CD4-positive, alpha-beta T cell treated with Interleukin-15 for 1 hour (primary cell): ENCODE measurements at places on chromosomes 7 and 10.

GRCh38 chr10:23630376-23630775, 191.5 kb downstream of the OTUD1 start:
- no peak for DNase-seq

DNA sequence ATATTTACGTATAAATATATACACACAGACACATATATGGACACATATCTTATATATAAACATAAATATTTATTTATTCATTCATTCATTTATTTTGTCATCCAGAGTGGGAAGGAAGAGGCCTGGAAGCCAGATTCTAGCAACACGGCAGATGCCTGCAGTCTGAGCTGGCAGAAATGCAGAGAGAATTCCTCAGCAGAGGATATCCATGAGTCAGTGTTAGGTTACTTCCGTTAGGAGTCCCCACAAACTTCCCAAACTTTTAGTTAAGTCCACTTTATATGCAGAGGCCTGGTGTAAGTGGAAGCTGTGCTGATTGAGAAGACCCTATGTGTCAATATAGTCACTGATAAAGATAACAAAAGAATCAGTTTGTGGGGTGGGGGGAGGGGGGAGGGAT, 89.6 kb downstream of the PPP1R17 start:
- DNase-seq = no peak

DNA sequence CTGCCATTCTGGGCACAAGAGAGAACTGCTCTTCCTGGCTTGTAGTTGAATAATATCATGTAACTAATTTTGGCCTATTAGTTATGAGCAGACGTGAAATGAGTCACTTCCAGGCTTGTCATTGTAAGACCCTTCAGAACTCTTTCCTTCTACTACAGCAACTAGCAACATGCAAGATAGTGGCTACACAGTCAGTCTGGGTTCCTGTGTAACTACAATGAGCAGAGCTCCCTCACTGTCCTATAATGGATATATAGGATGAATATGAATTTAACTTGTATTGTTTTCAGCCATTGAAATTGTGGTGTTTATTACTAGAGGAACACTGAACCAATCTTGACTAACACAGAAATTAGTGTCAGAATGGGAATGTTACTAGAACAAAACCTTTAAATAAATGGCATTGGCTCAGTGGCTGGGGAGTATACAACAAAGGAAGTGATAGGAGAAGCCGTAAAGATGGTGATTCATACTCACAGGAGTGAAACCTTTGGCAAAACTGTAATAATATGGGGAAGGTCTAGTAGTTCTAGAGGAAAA, 2.9 kb upstream of the MTPN start:
- no peak for DNase-seq

DNA sequence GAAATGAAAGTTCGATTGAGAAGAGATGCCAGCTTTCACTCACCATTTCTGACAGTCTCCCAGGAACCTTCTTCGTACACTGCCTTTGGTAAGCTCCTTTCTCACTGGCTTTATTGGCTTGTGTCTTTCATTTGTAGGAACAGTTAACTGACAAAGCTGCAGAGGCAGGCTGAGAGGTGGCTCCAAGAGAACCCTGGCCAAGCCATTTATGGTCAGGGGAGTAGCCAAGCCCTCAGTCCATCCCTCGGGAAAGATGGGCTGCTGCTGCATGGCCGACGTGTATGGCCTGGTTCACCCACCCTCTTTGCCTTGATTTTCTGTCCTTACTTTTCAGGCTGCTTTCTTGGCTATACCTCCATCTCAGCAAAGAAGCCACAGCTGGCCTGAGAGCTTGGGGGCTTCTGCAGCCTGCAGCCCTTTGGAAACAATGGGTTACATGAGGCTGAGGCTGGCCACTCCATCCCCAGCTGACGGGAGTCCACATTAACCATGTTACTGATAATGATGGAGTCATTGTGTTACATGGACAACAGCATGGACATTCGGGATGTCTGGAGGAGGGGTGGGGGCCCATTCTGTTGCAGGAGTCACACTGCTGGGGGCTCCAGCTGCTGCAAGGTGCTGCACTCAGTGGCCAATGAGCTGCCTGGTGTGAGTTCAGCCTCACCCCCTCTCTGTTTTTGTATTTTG, at the start of gene OPALIN:
Gene OPALIN, minus strand, starts transcription at position 152 of the 690 bp plus-strand sequence. Its CDS starts 106 bp downstream, at position 46.
- DNase-seq = no peak

GRCh38 chr7:153322991-153323390, 563.4 kb downstream of the ACTR3B start:
- no peak for DNase-seq

GRCh38 chr7:498678-499641, 20.7 kb downstream of the PDGFA start:
- DNase-seq = no peak

DNA sequence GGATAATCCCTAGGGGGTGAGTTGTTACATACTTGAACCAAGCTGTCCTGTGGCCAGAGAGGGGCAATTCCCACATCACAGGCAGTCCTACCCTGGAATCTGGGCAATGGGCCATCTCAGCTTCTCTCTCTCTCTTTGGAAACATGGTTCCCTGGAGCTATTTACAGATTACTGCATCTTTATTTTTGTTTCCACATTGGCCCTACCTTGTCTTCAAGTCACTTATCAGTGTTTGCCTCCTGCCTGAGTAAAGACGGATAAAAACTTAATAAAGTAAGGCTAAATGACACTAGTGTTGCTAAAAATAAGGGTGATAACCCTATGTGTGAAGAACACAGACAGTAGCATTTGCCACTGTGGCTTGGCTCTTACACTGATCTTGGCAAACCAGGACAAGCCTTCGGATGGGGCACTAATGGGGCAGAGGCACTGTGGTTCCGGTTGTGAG, 228.2 kb downstream of the GFRA1 start:
- DNase-seq = no peak
